DMS79 (cell line): ENCODE measurements at places on chromosomes 5 and 9.
A peak's percentile ranks its signal among the peaks of the same experiment; 100 is the strongest.

DNA sequence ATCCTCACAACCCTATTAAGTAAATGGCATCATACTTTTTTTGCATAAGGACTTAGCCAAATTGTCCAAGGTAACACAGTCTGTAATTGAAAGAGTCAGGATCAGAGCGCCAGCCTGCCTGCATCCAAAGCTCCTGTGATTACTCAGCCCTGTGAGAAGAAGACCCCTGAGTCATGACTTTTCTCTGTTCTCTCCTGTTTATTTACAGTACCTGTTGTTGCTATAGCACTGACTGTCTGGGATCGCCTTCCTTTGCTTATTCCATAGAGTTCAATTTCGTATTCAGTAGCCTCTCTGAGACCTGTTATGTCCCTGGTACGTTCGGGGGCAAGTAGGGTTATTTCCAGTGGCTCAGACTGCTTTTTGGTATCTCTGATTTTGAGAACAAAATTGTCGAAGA lies 71.8 kb downstream of the TNC start:
- DNase-seq, result no peak

GRCh38 chr9:93636667-93637066 lies 60.3 kb downstream of the PHF2 start:
- no peak for DNase-seq

DNA sequence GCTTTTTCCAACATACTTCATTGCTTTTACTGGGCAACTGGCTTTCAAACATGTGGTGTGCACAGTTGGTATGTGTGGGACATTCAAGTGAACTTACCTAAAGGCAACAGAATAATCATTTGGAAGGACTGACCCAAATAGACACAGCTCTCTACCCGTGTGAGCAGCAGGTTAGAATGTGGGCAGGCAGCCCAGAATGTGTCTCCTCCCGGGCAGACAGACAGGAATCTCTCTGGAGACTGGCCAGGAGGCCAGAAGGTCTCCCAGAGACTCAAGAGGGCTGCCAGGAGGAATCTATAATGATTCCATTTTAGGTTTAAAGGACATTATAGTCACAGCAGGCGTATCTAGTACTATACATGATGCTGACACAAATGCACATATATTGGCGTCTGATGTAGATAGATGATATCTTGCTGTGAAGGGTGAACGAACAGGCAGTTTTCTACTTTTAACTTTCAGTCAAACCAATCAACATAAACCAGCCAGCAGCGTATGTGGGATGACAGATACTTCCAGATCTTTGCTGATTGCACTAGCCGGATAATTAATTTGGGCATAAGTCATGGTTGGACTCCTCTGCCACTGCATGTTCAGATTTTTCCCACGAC lies 297.4 kb upstream of the ZNF608 start:
- DNase-seq, result peak; percentile 25

DNA sequence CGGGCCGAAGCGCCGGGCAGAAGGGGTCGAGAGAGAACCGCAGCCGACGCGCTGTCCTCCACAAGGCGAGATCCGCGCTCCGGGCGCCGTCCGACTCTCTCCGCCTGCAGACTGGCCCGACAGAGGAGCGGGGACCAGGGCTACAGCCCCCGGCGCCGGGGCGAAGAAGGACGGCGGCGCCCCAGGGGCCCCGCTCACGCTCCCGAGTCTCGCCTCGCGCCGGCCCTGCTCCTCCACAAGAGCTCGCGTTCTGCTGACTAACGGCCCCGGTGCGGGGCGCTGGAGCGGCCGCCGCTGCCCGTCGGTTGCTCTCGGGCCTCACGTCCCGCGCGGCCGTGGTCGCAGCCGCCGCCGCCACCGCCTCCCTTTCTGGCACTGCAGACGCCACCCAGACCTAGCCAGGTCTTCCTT lies 338 bp downstream of the ABHD17B start:
- DNase-seq, result no peak

DNA sequence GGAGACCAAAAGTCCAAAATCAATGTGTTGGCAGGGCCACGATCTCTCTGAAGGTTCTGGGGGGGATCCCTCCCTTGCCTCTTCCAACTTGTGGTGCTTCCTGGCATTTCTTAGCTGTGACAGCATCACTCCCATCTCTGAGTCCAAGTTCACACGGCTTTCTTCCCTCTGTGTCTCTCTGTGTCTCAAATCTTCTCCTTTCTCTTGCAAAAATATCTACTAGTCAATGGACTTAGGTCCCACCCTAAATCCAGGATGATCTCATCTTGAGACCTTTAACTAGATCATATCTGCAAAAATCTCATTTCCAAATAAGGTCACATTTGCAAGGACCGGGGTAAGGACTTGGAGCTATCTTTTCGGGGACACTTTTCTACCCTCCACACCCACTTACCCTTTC lies 186.1 kb downstream of the HSD17B3 start:
- DNase-seq, result no peak

DNA sequence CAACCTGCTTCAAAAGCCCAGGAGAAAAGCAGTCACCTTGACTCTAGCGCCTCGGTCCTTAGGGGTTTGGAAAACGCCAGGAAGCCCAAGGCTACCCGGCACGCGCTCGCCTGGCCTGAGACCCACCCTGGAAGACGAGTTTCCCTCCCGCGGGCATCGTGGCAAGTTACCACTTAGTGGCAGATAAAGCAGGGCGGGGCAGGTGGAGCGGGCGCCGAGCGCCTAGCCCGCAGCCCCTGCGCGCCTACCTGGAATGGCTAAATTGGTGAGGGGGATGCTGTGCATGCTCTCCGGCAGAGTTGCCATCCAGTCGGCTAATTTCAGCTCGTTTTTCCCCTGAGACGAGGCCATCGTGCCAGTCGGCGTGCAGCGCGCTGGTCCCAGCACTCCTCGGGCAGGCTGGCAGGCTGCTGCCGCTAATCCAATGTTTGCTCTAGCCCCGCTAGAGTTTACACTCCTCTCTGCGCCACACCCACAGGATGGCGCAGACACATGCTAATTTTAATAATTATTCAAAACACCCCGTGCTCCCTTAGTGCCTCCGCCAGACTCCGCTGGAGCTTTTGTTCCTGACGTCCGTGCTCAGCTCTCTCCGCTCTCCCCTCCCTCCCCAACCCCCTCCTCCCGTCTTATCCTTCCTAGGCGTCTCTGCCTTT lies at the start of gene PLCXD3:
PLCXD3 (minus strand) TSS at position 426 of the 656 bp plus-strand sequence; CDS start at position 351, 75 bp downstream.
- peak; percentile 1 for DNase-seq

GRCh38 chr9:2741441-2742158 lies 24.3 kb downstream of the KCNV2 start:
- no peak for DNase-seq

DNA sequence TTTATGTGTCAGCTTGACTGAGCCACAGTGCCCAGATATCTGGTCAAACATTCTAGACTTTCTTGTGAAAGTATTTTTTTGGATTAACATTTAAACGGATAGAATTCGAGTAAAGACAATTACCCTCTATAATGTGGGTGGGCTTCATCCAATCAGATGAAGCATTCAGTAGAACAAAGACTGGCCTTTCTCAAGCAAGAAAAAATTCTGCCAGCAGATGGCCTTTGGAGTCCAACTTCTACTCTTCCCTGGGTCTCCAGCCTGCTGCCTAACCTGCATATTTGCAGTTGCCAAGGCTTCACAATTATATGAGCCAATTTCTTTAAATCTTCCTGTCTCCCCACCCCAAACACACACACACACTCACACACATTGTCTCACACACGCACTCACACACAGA lies 86.4 kb downstream of the MED10 start:
- DNase-seq, result peak; percentile 11

DNA sequence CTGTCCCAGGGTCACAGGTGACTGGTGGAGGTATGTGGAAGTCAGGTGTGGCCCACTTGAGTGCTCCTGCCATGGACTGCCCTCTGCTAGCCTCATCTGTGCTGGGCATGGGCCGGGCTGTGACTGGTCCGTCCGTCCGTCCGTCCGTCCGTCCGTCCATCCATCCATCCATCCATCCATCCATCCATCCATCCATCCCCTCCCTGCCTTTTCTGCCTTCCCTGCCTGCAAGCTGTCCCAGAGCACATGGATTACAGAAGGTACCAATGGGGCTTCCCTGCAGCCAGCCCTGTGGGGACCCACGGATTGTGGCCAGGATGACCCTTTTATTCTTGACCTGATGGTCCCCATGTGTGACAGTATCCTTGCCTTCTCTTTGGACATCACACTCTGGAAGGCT lies 92.5 kb downstream of the MACROH2A1 start:
- no peak for DNase-seq

- no peak for DNase-seq
Measured at GRCh38 chr5:34047143-34047542, 4.1 kb upstream of the C1QTNF3 start.

GRCh38 chr5:1662559-1663085 lies 137.0 kb downstream of the MRPL36 start:
- DNase-seq, result no peak

- no peak for DNase-seq
Measured at GRCh38 chr5:130885691-130886090, 279.4 kb downstream of the HINT1 start.
